ENCODE measurements at places on chromosomes 2 and 18.

GRCh38 chr2:216949700-216950413 is 90.0 kb upstream of the TNP1 start:
- no peak for DNase-seq

GRCh38 chr2:185472574-185472973 is 266.0 kb upstream of the FSIP2 start:
- no peak for DNase-seq

GRCh38 chr2:120571015-120571728 is 164.5 kb upstream of the GLI2 start:
- no peak for DNase-seq

GRCh38 chr2:165868211-165868610 is 74.2 kb upstream of the GALNT3 start:
- DNase-seq: no peak

- no peak for DNase-seq
Measured at GRCh38 chr2:168560817-168561499, 104.9 kb downstream of the CERS6 start.

- DNase-seq: peak; percentile 20
Measured at GRCh38 chr2:137947728-137948336, 16.4 kb upstream of the HNMT start.

- DNase-seq: no peak
Measured at GRCh38 chr2:145157741-145158591, 638.0 kb upstream of the ZEB2 start.

GRCh38 chr2:157324331-157324843 is 1.2 kb downstream of the ERMN start:
- DNase-seq: no peak

DNA sequence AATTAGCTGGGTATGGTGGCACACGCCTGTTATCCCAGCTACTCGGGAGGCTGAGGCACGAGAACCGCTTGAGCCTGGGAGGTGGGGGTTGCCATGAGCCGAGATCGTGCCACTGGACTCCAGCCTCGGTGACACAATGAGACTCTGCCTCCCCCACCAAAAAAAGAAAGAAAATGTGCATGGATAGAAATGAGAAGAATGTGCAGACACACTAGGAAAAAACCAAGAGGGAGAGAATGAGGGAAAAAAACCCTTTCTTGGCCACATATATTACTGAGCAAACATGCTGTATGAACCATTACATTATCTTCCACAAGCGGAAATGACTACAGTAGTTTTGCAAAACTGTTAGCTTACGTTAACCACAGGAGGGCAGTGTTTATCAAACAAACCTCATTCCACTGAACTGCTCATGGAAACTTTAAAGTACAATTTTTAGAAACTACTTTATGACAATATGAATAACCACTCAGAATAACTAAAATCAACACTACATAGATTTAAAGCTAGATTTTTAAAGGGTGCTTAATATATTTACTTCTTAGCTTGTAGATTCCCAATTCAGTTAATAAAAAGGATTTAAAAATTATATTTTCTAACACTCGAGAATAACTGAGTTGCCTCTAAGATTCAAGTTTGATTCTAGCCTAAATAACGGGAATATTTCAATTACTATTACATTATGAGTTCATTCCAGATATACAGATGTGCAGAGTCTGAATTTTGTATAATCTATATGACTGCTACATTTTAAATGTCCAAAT is 26.4 kb downstream of the ASXL2 start:
- peak; percentile 14 for DNase-seq

- no peak for DNase-seq
Measured at GRCh38 chr2:241728627-241729026, 5.8 kb upstream of the D2HGDH start.

DNA sequence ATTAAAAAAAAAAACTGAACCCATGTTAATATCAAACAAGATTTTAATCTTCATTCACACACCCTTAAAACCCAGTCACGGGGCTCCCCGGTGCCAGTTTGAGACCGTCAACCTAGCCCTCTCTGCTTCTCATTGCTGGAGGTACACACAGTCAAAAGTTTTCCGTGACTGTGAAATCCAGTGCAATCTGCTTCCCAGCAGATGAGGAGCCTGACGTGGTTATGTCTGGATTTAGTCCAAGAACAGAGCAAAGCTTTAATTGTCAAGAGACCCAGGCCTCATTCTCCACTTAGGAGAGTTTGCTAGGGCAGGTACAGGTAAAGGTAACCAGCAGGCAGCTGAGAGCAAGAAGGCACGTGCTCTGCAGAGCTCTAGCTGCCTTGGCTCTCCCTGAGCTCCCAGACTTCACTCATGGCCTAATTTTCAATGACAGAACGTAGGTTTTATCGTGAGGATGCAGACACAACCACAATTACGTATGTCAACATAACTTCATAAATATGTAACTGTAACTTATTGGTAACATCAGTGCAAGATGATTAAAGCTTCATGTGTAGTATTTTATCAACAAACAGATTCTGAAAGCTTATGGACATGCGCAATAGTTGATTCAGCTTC is 56.3 kb downstream of the SLC16A14 start:
- DNase-seq: no peak

DNA sequence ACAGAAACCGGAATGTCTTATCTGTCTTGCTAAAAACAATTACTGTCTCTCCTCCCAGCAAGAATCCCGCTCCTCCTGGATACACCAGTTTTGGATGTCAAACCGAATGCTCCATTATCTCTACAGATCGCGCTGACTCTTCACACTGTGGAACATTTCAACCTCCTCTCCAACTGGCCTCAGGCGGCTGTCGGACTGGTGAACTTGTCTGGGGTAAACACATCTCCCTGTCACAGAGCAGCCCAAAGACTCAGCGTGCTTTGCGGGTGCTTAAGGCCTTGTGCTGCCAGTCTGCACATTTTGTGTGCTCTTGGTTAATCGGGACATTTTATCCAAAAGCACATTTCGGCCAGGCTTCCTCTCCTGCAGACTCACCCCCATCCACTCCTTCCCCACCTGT is 173.1 kb downstream of the ICOS start:
- DNase-seq: no peak

- DNase-seq: no peak
Measured at GRCh38 chr2:27148801-27149439, at the start of gene TCF23. TSS of gene TCF23 (plus strand) at chr2:27149004. CDS start at chr2:27149134, 130 bp downstream.

DNA sequence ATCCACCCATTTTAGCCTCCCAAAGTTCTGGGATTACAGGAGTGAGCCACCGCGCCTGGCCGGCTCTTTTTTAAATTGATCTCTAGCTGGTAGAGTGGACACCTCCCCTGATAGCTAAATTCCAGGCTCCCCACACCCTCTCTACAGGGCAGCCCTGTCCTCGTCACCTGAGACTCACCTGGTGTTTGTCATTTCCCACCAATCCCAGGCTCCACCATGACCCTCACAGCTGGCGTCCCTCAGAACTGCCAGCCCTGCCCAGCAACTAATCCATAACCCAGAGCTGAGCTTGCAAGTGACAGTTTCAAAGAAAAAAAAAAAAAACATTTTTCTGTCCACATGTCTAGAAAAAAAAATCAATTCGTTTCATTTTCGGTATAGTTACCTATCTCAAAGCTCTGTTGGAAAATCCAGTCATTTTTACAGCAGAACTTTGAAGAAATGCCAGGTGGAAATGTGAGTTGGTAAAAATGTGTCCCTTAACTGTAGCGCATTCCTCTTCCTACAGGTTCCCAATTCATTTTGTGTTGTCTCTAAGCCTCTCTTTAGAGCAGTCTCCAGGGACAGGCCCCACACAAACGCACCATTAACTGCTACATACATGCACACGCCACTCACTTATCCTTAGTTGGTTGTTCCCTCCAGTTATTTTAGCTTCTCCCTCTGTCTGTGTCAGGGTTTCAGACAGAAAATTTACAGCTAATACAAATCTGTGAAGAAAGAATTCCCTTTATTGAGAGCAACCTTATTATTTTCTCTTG is 294.7 kb downstream of the FBXO15 start:
- no peak for DNase-seq

GRCh38 chr2:106140913-106141312 is 53.2 kb downstream of the UXS1 start:
- no peak for DNase-seq
